ACHN (cell line): ENCODE measurements at places on chromosomes 16 and 17.

DNA sequence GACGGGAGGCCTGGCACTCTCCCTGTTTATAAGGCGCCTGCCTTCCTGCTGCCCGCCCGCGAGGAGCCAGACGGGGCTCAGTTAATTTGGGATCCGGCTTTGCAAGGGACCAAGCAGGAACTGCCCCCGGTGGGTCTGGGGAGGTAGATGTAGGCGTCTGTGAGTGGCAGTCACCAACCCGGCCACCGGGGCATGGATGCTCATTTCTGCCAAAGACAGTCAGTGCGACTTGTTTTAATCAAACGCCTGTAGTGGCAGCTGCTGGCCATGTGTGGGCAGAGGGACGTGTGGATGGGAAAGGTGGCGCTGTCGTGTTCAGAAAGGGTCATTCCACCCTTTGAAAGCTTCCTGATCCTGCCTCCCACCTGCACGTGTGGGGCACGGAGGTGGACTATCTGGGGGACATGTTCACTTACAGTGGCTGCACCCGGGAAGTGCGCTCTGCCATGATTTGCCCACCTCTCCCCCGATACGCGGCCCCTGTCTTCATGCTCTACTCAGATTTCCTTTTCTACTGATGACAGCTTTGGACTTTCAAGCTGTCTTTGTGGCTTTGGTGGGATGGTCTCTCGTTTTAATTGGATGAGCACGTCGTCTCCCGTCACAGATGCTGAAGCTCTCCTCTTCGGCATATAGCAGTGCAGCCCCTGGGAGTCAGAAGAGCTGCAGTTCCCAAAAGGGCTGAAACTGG lies 60.3 kb upstream of the CIBAR2 start:
- no peak for DNase-seq

- no peak for DNase-seq
These were observed 7.5 kb upstream of the SMTNL2 start for GRCh38 chr17:4576729-4577322.

DNA sequence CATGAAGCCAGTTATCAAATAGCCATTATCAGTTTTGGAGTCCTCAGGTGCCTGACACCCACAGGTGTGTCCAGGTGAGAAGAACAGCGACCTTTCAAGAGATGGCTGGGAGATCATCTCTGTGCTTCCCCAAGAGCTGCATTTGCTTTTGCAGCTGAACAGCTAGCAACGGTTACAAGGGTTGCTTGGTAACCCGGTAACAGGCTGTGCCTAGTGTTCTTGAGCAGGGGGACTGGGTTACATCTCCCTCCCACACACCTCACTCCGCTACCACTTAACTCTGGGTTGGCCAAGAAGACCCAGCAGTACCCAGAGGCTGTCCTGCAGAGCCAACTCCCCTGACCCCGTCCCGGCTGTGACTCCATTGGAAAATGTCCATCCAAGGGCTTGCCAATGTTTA lies 147.0 kb downstream of the SLC39A11 start:
- DNase-seq: no peak

GRCh38 chr16:78742501-78743283 lies 643.2 kb downstream of the WWOX start:
- DNase-seq: no peak

- DNase-seq: no peak
These were observed 4.9 kb upstream of the RBL2 start for GRCh38 chr16:53429221-53429943.

GRCh38 chr16:88500255-88500661 lies 47.2 kb downstream of the ZFPM1 start:
- no peak for DNase-seq

GRCh38 chr16:59864981-59865666 lies 1131.0 kb upstream of the GOT2 start:
- no peak for DNase-seq

- no peak for DNase-seq
These were observed 155.5 kb downstream of the ZNF423 start for GRCh38 chr16:49700251-49701064.

- DNase-seq: no peak
These were observed 35.6 kb downstream of the NEUROD2 start for GRCh38 chr17:39572121-39572520.

DNA sequence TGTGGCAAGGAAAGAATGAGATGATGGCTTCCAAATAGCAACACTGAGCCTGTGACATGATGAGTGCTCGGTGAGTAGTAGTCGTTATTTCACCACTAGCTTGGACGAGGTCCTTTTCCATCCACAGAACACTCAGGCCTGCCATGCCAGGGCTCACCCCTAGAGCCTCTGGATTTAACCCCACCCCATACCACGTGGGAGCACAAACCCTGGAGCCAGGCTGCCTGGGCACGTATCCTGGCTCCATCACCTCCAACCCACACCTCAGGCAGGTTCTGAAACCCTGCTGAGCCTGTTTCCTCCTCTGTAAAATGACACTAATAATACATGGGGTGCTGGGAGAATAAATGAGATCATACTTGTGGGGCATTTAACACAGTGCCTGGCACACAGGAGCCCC lies 192.4 kb downstream of the KATNIP start:
- no peak for DNase-seq

DNA sequence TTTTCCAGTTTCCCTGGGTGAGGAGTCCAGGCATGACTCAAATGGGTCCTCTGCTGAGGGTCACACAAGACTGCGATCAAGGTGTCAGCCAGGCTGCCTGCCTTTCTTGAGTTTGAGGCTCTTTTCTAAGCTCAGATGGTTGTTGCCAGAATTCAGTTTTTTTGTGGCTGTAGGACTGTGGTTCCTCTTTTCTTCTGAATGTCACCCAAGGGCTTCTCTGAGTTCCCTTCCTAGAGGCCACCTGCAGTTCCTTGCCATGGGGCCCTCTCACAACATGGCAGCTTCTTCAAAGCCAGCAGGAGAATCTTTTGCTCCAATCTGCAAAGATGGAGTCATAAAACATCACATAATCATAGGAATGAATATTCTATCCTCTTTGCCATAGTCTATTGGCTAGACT lies 17.5 kb downstream of the LIMD2 start:
- no peak for DNase-seq

DNA sequence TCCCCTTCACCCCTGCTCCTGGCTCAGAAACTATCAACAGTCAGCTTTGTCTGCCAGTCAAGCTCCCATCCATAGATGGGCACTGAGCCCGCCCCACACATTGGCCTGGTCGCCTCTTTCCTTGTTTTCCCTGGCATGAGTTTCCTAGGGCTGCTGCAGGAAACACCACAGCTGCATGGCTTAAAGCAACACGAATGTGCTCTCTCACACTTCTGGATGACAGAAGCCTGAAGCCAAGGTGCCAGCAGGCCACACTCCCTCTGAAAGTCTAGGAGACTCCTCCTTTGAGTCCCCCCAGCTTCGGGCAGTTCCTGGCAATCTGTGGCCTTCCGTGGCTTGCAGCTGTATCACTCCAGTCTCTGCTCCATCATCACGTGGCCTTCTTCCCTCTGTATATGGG lies 69.9 kb downstream of the TBC1D16 start:
- DNase-seq: no peak

GRCh38 chr16:64957246-64957645 lies 164.6 kb downstream of the CDH11 start:
- DNase-seq: no peak

DNA sequence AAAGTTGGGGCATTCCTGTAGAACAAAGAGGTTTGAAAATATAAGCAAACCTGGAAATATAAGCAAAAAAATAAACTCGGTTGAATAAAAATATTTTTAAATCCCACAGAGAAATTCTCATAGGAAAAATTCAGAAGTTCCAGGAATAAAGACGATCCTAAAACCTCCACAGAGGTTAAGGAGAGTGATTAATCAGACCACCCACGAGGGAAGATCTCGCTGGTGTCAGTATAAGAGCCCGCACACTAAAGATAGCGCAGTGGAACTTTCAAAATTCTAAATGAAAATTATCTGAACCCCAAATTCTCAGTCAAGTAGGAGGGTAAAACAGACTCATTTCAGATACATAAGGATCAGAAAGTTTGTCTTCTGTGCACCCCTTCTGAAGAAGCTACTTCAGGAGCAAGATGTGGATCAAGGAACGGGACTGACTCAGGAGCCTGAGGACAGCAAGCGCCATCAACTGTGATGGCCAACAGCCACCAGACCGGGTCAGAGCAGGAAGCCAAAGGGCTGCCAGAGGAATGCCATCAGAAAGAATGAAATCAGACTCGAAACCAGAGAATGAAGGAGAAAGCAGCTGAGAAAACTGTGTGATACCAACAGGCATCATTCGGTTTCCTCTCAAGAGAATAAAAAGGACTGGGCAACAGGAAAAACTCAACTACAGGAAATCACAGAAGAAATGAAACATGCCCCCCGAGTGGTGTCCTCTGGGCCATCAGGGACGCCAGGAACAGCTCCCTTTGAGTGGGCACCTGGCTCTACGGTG lies 66.9 kb downstream of the CYTH1 start:
- no peak for DNase-seq

GRCh38 chr16:57178793-57179212 lies 7.0 kb downstream of the PSME3IP1 start:
- DNase-seq: no peak
